AG04450 (cell line): ENCODE measurements at places on chromosomes 4 and X.
A peak's percentile ranks its signal among the peaks of the same experiment; 100 is the strongest.

DNA sequence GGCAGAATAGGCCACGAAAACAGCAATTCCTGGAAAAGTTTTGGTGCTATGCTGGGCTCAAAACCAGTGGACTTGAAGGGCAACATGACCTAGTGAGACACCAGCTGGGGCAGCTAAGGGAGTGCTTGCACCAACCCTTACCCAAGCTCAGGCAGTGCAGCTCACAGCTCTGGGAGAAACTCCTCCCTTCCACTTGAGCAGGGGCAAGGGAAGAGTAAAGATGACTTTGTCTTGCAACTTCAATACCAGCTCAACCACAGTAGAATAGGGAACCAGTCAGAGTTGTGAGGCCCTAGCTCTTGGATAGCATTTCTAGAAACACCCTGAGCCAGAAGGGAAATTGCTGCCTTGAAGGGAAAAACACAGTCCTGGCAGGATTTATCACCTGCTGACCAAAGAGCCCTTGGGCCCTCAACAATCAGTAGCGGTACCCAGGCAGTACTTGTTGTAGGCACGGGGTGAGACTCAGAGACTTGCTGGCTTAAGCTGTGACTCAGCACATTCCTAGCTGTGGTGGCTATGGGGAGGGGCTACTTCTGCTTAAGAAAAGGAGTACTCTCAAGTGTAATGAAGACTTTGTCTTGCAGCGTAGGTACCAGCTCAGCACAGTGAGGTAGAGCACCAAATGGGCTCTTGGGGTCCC lies 19.7 kb upstream of the ABCG2 start:
- DNase-seq = peak; percentile 49

GRCh38 chr4:45701621-45702020 lies 422.2 kb downstream of the GABRG1 start:
- DNase-seq = no peak

- no peak for DNase-seq
Measured at GRCh38 chr4:104424989-104425388, 69.7 kb downstream of the CXXC4 start.

DNA sequence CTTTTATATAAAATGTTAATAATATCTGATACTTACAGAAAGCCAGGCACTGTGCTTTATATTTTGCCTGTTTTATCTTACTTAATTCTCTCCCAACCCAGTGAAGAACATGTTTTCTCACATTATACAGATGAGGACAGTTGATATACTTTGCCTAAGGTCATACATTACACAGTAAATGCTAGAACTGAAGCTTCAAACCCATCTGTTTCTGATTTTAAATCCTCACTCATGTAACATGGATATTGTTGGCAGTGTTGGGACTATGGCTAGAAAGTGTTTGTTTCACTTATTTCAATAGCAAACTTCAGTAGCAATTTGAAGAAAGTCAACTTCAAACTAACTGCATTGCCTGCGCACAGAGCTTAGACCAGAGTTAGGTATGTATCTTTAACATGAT lies 57.4 kb downstream of the RAPGEF2 start:
- no peak for DNase-seq

DNA sequence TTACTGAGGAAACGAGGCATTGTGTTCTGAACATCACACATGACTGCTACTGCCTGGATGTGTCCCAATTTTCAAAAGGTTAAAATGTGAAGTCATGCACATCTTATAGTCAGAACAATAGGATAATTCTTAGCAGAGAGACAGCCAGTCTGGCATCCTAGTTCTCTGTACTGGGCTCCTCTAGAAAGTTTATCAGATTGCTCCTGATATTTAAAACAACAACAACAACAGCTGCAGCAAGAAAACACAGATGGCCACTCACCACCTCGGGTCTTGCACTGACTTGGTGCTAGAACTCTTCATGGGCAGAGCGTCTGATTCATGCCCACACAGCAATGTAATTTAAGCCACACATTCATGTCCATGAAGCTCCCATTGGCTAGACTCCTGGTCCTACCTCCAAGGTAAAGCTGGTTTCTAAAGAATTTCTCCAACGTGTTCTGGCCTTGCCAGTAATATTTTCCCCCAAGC lies 33.3 kb upstream of the SLC2A9 start:
- DNase-seq = no peak

DNA sequence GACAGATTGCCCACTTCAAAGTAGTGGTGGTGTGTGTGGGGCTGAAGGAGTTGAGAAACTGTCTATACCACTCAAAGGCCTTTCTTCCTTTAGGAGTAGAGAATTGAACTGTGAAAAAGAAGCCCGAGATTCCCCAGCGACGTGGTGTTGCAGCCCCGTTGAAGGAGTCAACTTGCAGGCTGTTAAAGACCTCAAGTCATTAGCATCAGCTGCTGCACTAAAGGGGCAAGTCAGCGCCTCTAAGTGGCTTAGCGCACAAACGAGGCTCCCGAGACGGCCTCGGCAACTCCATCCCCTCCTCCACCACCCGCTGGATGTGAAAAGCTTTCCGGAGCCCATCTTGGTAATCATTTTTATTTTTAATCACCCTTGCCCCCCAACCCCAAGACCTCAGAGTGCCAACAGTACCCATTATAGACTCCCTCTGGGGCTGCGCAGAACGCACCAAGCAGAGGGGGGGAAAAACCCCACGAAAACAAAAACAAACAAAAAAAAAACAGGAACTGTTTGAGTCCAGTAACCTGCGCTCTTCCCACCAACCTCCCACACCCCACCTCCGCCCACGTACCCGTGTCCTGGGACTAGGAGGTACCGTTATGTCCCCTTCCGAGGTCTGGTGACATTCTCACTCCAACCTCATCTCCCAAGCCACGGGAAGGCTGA lies 913 bp upstream of the PRDM8 start:
- no peak for DNase-seq

DNA sequence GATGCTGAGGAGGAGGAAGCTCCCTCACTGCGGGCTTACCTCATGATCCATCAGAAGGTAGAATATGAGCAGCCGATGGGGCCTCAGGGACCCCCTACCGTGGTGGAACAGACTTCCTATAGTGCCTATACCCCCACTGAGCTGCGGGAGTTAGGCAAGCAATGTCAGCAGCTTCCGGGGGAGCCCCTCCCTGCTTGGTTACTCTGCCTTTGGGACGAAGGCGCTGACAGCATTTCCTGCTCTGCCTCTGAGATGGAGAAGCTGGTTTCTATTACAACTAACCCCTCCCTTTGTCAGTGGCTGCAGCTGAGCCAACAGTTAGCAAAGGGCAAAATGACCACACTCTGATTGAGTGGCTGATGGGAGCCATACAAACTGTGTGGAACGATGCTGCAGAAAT lies 430.7 kb downstream of the IDS start:
- DNase-seq = no peak

DNA sequence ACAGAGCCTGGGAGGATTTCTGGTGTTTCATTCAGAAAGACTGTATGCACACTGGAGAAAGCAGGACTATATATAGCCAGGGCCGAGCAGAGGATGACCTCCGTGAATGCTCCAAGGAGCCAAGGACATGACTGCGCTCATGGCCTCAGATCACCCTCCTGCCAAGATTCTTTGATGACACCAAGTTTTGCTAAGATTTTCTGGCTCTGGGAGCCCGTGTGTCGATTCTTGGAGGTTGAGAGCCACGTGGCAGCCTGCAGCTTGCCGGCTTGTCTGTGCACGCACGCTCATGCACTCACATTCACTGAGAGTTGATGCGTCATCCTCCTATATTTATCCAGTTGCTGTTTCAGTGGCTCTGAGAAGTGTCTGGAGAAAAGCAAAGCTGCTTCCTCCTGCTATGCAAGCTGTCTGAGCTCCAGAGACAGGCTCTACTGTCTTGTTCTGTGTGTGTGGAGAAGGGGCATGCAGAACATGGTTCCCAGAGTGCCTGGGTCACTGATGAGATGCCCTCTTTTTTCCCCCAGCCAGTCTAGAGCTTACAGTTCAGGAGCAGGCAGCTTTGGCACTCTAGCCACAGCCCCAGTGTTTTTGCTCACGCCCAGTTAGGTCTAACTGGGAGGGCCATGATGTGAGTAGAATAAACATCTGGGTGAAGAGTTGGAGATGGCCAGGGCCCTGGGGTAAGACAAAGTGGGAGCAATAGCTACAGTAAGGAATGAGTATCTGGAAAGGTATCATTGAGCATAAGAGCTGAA lies 64.9 kb upstream of the SCOC start:
- DNase-seq = peak; percentile 94

- no peak for DNase-seq
Measured at GRCh38 chr4:165680821-165681220, 192.2 kb upstream of the TLL1 start.

GRCh38 chrX:56813318-56813837 lies 84.3 kb downstream of the NBDY start:
- no peak for DNase-seq

DNA sequence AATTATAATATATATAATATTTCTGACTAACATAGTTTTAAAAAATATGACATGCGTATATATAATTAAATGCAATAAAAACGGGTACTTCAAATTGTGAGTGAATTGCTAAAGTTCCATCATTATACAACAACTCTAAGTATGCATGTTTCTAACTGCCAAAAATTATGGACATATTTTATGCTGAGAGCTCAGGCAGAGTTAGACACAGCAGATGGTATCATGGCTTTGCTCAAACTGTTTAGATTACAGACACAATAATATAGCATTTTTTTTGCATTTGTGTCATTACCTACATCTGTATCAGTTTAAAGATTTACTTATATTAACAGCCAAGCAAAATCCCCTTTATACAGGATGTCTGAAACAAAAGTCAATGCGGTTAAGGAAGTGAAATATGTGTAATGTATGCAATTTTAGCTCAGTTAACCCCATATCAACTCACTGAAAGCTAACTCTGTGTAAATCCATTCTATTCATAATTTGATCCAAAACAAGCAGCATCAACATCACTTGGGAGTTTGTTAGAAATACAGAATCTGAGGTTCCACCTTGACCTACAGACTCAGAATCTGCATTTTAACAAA lies 119.1 kb upstream of the CNKSR2 start:
- no peak for DNase-seq

GRCh38 chr4:81923140-81923539 lies 450.7 kb downstream of the HNRNPD start:
- DNase-seq = no peak

- no peak for DNase-seq
Measured at GRCh38 chr4:48222491-48222890, 47.1 kb downstream of the TEC start.

GRCh38 chrX:54494989-54495813 lies 833 bp downstream of the FGD1 start:
- no peak for DNase-seq

GRCh38 chrX:47523713-47524166 lies 37.3 kb upstream of the ARAF start:
- DNase-seq = no peak

GRCh38 chr4:123363729-123364128 lies 32.9 kb upstream of the SPRY1 start:
- DNase-seq = no peak

DNA sequence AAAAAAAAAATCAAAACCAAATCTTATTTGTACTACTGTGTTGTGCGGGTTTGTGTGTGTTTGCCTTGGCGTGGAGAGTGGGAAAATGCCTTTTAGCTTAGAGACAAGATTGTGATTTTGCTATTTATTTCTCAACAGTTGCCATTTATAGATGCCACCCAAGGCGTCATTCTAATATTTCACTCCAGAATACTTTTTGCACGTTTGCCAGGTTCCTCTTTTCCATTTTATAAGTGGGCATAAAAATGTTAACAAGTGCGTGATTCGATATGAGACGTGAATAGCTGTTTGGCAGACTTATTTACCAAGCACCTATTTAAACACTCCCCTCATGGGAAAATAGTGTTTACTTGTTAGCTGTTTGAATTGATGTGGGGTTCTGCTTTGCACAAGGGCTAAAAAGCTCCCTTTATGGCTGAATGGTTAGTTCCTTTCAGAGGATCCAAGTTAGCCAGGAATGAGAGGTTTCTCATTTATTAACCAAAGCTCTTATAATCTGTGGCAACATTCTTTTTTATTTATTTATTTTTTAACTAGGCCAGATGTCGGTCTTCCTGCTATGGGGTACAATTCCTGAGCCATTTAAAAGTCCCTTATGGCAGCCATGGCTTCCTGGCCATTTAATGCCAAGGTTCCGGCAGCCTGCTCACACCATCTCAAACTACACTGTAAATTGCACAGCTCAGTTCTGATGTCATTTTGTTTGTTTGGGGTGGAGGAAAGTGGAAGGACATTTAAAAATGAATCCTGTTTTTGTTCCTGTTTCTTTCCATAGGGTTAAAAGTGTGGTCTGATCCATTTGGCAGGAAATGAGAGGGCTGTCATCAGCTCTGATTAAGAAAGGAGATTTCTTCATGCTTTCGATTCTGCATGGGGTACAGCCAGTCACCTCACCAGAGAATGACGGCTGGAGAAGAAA lies 14.6 kb downstream of the SMIM20 start:
- no peak for DNase-seq

DNA sequence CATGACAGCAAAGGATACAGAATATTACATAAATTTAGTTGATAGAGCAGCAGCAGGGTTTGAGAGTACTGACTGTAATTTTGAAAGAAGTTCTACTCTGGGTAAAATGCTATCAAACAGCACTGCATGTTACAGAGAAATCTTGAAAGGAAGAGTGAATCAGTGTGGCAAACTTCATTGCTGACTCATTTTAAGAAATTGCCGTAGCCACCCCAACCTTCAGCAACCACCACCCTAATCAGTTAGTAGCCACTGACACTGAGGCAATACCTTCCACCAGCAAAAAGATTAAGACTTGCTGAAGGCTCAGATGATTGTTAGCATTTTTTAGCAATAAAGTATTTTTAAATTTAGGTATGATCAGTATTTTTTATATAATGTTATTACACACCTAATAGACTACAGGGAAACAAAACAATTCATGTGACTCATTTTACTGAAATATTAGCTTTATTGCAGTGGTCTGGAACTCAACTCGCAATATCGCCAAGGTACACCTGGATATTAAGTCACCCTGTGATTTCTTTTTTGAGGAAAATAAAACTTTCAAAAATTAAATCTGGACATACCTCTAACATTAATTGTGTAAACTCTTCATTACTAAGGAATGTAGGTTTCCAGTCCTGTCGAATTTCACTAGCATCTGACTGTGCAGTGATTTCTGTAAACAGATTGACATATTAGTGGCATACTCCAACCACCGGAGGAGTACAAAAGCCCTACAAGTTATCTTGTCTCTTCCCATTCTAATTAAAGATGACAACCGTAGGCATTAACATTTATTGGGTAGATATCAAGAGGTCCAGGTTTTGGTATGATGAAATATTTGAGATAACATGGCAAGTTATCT lies 71.1 kb downstream of the CLOCK start:
- peak; percentile 13 for DNase-seq

- no peak for DNase-seq
Measured at GRCh38 chr4:186485561-186486062, 69.8 kb downstream of the MTNR1A start.

DNA sequence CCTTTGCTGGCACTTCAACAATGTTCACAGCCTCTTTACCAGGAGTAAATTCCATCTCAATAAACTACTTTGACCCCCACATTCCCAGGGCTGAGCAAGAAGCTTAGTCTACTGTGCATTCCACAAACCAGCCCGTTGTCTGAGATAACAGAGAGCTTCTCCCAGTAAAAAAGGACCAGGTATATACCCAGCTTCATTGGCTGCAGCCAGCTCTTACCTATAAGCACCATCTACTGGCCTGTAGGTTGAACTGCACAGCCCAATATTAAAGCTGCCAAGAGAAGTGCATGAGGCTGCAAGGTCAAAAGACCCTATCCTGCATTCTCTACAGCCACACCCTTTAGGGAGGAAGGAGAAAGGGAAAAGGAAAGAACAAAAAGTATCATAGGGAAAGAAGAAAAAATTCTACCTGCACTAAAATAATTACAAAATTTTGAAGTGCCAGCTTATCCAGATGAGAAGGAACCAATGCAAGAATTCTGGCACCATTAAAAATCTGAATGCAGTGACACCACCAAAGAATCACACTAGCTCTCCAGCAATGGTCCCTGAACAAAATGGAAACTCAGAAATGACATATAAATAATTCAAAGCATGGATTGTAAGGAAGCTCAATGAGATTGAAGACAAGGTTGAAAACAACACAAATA lies 45.7 kb upstream of the INTU start:
- DNase-seq = no peak
